Brain microvascular endothelial cell (primary cell): ENCODE measurements at places on chromosomes 3 and 15.

DNA sequence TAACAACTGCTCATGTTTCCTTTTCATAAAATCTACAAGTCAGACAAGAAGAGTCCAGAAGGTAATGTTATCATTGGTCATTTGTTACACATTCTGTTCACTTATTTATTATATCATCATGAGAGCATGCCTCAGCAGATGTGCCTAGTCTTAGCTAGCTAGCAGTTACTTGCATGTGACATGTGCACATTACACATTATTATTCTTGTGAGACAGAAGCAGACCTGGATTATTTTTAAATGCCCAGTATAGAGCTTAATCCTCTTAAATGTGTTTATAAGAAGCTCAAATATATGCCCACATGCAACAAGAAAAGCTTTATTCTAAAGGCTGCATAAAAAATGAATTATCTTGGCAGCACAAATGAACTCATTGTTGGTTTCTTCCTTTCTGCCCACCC lies 12.6 kb downstream of the YEATS2 start:
- DNase-seq, result no peak

GRCh38 chr3:154745122-154745521 lies 315.1 kb upstream of the GPR149 start:
- DNase-seq, result no peak

DNA sequence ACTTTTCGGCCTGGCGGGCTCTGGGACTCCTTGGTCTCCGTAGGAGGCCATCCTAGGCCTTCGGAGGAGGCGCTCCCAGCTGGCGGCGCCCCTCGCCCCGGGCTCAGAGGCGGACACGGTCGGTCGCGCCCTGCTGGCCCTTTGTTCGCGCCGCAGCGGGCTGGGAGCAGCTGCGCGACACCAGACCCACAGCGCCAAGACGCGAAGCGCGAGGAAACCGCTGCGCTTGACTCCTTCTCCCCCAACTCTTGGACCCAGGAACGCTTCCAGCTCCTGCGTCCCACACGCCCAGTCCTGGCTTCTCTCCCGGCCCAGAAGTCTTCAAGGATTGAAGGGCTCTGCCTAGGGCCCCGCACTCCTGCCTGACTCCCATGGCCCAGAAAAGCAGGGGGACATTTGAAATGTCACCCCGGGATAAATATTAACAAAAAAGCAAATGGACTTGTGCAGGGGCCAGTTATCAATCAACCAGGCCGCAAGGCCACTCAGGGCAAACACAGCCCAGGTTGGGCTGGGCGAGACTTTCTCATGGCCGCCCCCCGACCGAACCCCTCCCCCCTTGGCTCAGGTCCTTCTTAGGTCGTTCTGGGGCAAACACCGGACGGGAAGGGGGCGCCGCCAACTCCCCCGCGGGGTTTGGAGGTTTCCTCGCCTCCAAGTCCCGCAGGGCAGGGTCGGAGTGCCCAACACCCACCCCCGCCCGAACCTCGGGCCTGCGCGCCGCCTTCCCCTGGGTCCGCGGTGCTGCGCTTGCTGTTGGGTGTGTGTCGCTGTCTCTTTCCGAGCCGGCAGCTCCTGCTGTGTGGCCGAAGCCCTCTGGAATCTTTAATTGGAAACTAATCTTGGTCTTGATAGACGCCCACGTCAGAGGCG lies 5.1 kb downstream of the ONECUT1 start:
- no peak for DNase-seq

DNA sequence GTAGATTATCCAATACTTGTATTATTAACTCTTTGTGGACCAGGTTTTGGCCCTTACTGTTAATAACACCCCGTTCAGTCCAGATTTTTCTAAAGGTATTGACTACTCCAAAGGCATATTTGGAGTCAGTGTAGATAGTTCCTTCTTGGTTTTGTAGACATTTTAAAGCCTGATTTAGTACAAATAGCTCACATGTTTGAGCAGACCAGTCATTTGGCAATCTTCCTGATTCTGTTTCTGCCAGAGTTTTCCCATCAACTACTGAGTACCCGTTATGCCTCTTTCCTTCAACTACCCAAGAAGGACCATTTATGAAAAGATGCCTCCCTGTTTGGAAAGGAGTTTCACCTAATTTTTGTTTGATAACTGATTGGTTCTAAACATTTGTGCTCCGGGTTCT lies 82.0 kb downstream of the CHCHD4 start:
- DNase-seq, result peak; percentile 20

DNA sequence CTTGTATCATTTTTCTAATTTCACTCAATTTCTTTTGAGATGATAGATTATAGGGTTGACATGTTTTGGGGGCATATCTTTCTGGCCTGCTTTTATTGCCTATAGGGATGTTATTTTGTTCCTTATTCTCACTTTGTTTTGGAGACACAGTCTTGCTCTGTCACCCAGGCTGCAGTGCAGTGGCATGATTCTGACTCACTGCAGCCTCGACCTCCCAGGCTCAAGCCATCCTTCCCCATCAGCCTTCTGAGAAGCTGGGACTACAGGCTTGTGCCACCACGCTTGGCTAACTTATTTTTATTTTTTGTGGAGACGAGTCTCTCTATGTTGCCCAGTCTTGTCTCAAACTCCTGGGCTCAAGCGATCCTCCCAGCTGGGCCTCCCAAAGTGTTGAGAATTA lies 72.8 kb upstream of the FAN1 start:
- no peak for DNase-seq

GRCh38 chr15:47908950-47909670 lies 191.8 kb downstream of the SEMA6D start:
- no peak for DNase-seq

DNA sequence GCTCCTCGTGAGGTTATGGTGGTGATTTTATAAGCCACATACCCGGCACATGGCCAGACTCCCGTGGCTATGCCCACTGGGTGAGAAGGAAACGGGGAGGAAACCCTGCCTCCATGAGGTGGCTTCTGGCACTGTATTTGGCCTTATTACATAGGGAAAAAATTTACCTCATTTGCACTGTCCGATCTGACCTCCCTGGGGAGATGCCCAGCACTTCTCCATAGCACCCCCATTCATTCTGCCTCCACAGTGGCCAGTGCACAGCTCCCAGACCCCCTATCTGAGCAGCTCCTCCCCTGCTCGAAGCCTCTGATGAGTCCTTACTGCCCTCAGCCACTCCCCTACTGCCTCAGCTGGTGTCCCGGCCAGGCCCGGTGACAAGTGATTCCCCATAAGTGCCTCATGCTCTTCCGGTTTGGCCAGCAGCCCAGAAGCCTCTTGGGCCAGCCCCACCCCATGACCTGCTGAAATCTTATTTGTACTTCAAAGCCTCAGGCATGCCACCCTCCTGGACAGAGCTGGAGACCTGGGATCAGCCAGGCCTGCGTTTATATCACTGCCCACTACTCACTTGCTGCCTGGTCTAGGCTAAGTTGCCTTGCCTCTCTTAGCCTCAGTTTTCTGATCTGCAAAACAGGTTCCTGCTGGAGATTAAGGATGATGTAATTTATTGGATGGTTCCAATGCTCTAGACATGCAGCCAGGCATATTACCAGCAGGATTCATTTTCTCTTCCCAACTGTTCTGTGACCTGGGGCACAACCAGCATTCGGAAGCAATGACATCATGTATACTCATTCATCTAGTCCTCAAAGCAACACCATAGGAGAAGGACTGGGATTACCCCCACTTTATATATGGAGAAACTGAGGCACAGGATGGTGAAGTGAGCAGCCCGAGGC lies 30.6 kb upstream of the SLC6A6 start:
- peak; percentile 24 for DNase-seq

- no peak for DNase-seq
Measured at GRCh38 chr3:129061888-129062834, 1.6 kb downstream of the GP9 start.

DNA sequence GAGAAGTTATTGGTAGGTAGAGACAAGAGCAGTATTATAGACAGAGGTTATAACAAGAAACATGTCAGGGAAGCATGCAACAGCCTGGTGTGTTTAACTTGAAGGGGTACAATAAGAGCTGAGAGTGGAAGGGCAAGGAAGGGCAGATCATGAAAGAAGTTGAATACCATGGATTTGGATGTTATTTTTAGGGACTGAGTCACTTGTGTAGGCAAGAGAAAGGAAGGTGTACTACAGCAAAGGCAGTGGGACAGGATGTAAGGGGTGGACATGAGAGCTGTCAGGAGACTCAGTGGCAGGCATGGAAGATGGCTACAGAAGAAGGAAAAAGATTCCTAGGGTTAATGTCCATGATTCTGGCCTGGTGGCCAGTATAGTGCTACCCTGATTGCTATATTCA lies 66.4 kb downstream of the TFG start:
- DNase-seq, result no peak

DNA sequence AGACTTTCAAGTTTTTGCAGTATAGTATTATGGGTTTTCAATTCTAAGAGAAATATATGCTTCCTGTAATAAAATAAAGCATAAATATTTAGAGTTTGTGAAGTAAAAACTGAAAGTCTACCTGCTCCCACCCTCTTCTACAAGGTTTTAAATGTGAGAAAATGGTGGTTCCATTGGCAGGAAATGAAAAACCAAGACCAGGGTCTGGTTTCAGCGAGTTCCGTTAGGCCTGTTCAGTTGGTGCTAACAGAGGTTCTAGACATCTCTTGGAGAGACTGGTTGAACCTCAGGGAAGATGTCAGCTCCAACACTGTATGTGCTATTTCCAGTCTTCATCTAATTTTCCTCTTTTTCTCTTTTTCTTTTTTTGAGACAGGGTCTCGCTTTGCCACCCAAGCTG lies 11.8 kb upstream of the MYO1E start:
- DNase-seq, result no peak

- peak; percentile 43 for DNase-seq
Measured at GRCh38 chr3:42071904-42072812, 19.0 kb upstream of the TRAK1 start.

- DNase-seq, result no peak
Measured at GRCh38 chr3:181383201-181383600, 328.5 kb upstream of the SOX2 start.

- DNase-seq, result no peak
Measured at GRCh38 chr3:153978006-153978405, 143.2 kb upstream of the ARHGEF26 start.

DNA sequence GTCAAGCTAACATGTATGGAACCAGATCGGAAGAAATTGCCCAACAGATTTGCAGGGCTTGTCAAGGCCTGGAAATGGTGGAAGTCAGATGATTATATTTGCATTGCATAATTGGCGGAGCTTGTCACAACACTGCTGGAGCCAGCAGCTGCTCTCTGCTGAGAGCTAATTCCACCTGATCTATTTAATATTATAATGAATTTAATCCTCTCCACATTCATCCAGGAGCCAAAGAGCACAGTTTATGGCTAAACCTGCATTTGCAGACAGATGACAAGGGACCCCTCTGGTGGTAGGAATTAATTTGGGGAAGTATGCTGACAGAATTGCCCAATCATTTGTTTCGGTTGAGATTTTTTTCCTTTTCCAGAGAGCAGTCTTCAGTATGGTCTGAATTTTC lies 730.2 kb downstream of the TUSC7 start:
- DNase-seq, result peak; percentile 4

DNA sequence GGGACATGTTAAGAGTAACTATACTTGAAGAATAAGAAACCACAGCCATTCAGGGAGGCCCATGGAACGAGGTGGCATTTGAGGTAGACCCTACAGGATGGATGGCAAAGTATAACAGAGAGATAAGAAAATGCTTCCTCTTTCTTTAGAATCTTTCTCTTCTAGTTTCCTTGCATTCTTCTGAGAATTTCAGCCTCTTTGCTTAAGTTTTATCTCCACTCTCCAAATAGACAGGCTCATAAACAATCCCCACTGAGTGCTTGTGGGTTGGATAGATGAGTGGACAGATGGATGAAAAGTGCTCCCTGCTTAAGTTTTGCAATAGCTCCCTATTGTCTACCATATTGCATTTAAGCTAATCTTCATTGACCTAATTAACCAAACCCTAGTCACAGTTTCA lies 103.7 kb downstream of the MEX3B start:
- DNase-seq, result no peak

GRCh38 chr3:183159333-183159732 lies 3.2 kb downstream of the LAMP3 start:
- DNase-seq, result no peak

DNA sequence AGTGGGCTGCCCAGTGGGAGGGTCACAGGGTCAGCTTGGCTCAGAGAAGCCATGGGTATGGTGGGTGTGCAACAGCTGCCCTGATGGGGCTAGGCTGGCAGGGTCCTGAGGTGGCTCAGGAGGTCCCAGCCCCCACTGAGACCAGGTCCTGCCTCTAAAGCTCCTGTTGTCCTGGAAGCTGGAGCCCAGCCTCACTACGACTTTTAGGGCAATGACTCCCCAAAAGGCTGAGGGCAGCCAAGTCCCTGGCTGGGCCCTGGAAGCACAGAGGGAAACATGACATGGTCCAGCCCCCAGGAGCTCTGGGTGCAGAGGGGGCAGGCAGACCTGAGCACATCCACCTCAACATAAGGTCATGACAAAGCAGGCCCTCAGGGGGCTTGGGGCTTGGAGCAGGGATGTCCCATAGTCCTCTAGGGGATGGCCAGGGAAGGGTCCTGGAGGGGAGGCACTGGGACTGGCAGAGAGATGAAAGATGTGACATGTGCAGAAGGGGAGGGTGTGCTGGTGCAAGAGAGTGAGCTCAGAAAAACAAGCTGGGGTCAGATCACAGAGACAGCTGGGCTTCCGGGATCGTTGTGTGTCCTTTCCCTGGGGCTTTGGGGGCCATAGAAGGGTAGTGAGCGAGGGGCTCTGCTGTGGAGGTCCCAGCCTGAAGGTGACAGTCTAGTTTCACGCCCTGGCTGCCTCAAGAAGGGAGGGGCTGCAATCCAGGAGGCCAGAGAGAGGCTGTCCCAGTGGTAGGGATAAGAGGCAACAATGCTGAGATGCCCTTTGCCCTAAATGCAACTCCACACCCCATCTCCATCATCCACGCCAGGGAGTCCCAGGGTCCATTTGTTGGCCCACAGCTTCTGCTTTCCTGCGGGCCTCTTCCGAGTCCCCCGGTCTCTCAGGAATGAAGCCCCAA lies 639 bp upstream of the ITIH3 start:
- no peak for DNase-seq

- DNase-seq, result no peak
Measured at GRCh38 chr3:184663756-184664155, 48.1 kb downstream of the MAGEF1 start.

- peak; percentile 68 for DNase-seq
Measured at GRCh38 chr3:69009559-69010410, 3.7 kb downstream of the EOGT start.

- DNase-seq, result peak; percentile 24
Measured at GRCh38 chr15:43168192-43169107, 16.8 kb upstream of the CCNDBP1 start.

DNA sequence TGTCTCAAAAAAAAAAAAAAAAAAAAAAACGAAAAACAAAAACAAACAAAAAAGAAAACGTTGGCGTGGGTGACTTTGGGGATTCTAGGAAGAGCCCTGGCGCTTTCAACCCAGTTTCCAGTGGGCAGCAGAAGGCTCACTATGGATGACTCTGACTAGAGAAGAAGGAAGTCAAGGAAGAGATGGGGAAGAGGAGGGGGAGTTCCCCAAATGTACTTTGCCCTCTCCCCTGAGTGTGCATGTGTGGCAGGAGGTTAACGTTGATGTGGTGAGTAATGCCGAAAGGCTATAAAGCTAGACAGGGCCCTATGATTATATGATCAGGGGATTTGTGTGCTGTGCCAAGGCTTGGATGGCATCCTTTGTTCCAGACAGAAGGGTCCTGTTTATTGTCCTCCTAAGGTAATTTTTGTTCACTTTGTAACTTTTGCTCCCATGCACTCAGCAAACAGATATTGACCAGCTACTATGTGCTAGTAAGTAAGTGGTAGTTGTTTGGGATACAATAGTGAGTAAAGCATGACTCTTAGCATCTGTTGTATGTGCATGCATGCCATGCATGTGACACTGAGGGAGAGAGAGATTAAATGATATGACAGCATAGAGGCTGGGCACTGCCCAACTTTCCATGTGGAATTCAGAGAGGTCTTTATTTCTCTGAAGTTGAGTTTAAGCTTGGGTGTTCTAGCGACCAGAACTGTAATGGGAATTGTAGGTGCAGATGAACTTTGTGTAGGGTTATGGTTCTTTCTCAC lies 750 bp upstream of the HHLA2 start:
- no peak for DNase-seq
